ENCODE measurements at places on chromosomes 5 and 9.

DNA sequence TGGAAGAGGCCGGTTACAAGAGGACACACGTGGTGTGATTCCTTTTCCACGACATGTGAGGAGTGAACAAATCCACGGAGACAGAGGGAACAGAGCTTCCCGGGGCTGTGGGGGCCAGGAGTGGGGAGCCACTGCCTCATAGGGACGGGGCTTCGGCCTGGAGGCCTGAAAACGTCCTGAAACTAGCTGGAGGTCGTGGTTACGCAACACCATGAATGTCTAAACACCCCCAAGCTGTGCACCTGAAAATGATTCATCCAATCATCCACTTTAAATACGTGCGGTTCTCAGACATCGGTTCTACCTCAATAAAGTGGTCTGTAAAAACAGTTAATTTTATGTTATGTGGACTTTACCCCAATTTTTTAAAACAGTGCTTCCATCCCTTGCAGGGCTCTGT lies 65.3 kb upstream of the PPP1R26 start:
- DNase-seq, result no peak

DNA sequence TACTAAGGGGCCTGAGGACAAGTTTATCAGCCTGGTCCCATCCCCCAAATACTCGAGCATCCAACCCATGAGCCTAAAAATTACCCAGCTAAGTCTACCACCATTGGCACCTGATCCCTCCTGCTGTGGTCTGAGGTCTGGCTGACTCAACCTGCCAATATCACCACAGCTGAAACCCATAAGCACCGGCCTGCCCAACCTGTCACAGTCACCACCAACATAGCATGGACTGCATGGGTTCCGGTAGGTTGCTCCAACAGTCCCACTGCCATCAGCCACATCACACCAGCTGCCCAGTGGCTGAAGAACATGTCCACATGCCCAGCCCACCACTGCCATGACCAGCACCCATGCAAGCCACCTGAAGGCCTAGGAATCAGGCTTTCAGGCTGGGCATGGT lies 495.0 kb downstream of the PRELID2 start:
- DNase-seq, result no peak

- no peak for DNase-seq
Measured at GRCh38 chr5:151720215-151720614, 33.5 kb upstream of the SPARC start.

- no peak for DNase-seq
Measured at GRCh38 chr9:115146581-115147021, 28.6 kb upstream of the TNC start.

GRCh38 chr5:43332401-43332800 lies 19.2 kb upstream of the HMGCS1 start:
- DNase-seq, result no peak

DNA sequence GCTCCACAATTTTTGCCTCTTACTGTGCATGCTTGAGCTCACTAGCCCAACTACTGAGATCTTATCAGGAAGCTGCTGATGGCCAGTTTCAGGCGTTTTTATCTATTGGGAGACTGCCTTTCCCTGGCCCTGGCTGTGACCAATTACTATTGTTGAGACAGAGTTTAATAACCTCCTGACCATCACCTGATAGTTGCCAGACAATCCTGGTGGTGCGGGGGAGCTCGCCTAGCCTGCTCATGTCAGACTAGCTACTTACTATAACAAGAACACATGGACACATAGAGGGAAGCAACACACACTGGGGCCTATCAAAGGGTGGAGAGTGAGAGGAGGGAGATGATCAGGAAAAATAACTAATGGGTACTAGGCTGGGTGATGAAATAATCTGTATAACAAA lies 13.0 kb upstream of the OXCT1 start:
- no peak for DNase-seq
